ENCODE measurements at places on chromosomes 2 and 18.

- no peak for DNase-seq
These were observed 862.0 kb upstream of the ID2 start for GRCh38 chr2:7819850-7820249.

DNA sequence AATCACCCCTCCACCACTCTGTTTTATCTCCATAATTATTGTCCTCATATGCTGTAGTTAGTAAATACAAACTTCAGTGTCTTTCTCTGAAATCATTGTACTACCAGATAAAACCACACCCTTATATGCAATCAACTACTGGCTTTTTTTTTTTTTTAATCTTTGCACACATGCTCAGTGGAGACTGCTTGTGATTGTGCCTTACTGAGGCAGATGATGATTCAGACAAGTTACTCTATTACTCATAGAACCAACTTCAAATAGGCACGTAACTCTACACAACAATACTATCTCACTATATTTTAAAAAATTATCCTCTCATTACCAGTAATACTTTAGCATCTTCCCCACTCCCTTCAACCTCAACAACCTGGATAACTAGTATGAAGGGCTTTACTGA, 1278.4 kb upstream of the PIK3C3 start:
- no peak for DNase-seq

DNA sequence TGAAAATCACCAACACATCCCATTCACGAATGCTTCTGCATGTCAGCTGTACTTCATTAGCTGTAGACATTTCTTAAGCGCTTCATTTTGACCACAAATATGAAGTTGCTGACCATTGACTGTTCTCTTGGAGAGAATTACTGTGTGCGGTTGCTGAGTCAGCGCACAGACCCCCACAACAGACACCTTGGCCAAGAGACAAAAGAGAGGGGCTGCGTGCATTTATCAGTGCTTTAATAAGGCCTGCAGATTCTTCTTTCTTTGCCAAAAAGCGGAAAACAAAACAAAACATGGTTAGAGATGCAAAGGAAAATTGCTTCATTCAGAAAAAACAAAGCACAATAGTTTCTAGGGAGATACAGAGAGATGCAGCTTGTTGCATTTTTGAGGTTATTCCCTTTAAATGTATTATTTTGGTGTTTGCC, 174.7 kb downstream of the ACKR3 start:
- DNase-seq, result no peak

GRCh38 chr18:2423761-2424160, 147.5 kb downstream of the METTL4 start:
- no peak for DNase-seq

GRCh38 chr18:3401669-3402620, 48.0 kb upstream of the TGIF1 start:
- no peak for DNase-seq

- DNase-seq, result no peak
These were observed 45.3 kb upstream of the C1D start for GRCh38 chr2:68108120-68108519.

- no peak for DNase-seq
These were observed 9.0 kb upstream of the NBAS start for GRCh38 chr2:15570104-15570503.

GRCh38 chr18:67211646-67212045, 304.9 kb downstream of the DSEL start:
- no peak for DNase-seq

- DNase-seq, result no peak
These were observed 13.0 kb downstream of the GRHL1 start for GRCh38 chr2:9964334-9964980.

- peak; percentile 33 for DNase-seq
These were observed 72.3 kb downstream of the IL1R2 start for GRCh38 chr2:102063941-102064678.

DNA sequence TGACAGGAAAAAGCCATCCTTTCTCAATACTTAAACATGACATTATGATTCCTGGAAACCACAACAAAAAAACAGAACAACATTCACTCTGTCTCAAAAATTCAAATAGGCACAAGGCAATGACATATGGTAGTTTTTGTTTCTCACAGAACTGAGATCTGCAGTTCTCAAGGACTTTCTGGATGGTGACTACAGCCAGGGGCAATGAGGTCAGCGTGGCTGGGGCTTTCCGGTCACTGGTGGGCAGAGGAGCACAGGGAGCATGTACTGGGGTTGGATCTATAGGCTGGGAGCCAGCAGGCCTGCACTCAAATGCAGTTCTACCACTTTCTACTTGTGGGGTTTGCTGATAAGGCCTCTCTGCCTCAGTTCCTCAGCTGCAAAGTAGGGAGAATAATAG, 72.0 kb downstream of the CTAGE1 start:
- DNase-seq, result no peak

DNA sequence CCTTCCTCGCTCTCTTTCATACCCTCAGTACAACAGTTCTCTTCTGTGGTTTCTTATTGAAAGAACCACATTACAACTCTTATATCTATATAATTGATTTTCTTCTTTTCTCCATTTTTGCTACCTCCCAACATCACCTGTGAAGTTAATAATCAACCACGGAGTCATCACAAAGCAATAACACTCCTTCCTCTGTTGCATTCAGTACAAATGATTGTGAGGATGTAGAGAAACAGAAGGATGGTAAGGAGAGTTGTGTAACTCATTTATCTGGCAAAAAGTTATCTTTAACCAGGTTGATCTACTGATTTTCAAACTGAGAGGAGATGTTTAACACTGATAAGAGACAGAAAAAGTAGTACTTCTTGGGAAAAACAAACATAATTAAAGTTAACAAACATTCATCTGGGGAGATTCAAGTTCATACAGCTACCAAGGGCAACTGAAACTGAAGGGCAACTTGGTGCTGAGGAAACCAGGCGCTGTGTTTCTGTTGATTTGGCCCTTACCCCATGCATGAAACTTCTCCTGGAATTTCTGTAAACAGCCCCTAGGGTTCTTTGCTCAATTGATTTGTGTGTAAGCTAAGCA, 14.2 kb downstream of the IDH1 start:
- no peak for DNase-seq

GRCh38 chr2:164538240-164538866, 82.9 kb downstream of the GRB14 start:
- DNase-seq, result no peak

DNA sequence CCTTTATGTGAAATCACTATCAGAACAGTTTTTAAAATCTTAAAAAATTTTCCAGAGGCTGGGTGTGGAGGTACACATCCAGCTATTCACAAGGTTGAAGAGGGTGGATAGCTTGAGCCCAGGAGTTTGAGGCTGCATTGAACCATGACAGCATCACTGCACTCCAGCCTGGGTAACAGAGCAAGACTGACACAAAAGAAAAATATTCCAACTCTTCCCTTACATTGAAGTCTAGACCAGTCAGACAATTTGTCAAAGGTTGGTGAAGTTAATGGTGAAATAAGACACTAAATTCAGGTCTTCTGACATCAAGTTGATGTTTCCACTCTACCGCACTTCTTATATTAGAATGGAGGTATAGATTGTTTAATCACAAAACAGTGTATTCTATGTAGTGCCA, 52.8 kb downstream of the HYCC2 start:
- no peak for DNase-seq

- no peak for DNase-seq
These were observed 176.9 kb upstream of the SMAD7 start for GRCh38 chr18:49127471-49128190.

- DNase-seq, result no peak
These were observed 208.2 kb downstream of the SLC8A1 start for GRCh38 chr2:40243581-40244187.
